Calu3 (cell line): ENCODE measurements at places on chromosomes 1 and 21.

DNA sequence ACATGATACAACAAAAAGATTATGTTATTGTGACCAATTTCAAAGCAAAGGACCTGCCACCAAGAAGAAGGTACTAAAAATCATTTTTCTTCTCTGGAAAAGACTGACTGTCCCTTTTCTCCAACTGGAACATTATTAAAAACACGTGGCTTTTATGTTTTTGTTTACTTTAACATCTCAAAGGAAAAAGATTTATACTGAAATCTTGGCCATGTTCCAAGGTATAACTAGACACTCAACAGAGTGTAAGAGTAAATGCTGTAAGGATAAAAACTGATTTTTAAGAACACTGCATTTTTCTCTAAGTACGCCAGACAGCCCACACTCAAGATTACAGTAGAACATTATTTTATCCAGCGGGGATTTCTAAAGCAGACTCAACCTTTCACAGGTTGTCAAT is 62.1 kb downstream of the BRWD1 start:
- no peak for DNase-seq

DNA sequence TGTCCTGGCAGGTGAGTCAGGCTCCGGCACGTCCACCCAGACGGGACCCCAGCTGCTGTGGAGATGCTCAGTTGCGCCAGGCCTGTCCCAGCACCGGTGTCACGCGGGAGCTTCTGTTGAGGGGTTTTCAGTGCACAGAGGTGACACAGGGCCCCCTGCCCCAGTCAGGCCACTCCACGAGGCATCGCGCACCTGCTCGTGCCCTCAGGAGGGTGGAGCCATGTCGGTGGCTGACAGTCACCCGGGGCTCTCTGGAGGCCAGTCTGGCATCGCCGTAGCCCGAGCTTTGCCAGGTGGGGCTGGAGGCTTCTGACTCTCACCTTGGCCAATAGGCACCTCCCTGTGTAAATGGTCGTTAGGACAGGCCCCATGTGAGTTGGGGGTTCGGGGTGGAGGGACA is 11.1 kb downstream of the TMEM240 start:
- DNase-seq = no peak

- DNase-seq = no peak
These were observed 66.5 kb upstream of the PROX1 start for GRCh38 chr1:213921311-213921710.

GRCh38 chr1:64917328-64917861 is 49.0 kb downstream of the JAK1 start:
- no peak for DNase-seq

- no peak for DNase-seq
These were observed 1754.2 kb downstream of the BRINP3 start for GRCh38 chr1:188723332-188724020.

DNA sequence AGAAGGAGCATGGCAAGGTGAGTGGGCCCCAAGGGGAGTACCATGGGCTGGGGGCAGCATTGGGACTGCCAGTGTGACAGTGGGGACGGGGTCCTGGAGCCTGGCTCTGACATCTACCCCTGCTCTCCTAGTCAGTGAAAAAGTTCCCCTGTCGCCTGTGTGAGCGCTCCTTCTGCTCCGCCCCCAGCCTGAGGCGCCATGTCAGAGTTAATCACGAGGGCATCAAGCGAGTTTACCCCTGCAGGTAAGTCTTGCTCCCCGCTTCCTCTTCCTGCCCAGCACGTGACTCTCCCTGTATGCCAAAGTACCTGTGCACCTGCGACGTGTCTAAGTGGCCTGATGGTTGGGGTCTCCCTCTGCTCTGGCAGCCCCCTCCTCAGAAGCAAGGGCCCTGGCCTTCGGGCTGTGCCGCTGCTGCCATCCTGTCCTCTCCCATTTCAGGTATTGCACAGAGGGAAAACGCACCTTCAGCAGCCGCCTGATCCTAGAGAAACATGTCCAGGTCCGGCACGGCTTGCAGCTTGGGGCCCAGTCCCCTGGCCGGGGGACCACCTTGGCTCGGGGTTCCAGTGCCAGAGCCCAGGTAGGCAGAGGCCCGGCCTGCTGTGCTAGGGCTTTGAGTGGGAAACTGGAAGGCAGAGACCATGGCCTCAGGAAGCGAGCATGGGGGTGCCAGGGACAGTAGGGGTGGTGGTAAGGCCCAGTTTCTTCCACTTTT is 8.1 kb downstream of the ZNF687 start:
- no peak for DNase-seq

- DNase-seq = no peak
These were observed 164.7 kb upstream of the RGS18 start for GRCh38 chr1:191993549-191993948.
